Hepatic stellate cell (primary cell): ENCODE measurements at places on chromosomes 11 and 22.
A peak's percentile ranks its signal among the peaks of the same experiment; 100 is the strongest.

DNA sequence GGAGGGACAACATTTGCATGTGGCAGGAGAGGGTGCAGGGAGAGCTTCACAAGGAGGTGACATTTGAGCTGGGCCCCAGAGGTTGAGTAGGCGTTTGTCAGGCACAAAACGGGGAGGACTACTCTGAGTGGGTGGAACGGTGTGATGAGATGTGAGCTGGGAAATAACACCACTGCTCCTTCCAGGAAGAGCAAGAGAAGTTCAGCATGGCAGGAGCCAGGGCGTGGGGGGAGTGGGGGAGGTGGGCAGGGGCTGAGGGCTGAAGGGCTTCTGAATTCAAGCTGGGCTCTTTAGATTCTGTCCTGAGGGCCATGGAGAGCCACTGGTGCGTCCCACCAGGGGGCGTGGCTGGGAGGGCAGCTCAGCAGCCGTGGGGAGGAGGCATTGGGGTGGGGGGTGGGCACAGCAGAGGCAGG is 54.2 kb downstream of the OTOG start:
- DNase-seq = no peak

- no peak for DNase-seq
Measured at GRCh38 chr11:115963156-115963555, 458.9 kb upstream of the CADM1 start.

DNA sequence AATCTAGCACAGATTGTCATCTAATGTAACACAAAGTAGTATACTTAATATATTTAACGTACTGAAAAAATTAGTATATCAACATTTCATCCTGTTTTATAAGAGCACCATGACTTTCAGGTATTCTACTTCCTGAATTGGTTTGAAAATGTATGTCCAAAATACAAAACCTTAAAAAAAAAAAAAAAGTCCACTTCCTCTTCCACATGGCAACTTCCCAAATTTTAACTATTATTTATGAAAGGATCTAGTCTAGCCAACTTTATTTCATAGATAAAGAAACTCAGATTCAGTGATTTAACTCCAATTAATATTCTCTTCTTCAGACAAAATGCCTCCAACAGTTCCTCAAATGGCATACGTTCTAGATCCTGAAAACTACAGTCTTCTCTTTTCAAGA is 44.0 kb downstream of the PIK3C2A start:
- no peak for DNase-seq

DNA sequence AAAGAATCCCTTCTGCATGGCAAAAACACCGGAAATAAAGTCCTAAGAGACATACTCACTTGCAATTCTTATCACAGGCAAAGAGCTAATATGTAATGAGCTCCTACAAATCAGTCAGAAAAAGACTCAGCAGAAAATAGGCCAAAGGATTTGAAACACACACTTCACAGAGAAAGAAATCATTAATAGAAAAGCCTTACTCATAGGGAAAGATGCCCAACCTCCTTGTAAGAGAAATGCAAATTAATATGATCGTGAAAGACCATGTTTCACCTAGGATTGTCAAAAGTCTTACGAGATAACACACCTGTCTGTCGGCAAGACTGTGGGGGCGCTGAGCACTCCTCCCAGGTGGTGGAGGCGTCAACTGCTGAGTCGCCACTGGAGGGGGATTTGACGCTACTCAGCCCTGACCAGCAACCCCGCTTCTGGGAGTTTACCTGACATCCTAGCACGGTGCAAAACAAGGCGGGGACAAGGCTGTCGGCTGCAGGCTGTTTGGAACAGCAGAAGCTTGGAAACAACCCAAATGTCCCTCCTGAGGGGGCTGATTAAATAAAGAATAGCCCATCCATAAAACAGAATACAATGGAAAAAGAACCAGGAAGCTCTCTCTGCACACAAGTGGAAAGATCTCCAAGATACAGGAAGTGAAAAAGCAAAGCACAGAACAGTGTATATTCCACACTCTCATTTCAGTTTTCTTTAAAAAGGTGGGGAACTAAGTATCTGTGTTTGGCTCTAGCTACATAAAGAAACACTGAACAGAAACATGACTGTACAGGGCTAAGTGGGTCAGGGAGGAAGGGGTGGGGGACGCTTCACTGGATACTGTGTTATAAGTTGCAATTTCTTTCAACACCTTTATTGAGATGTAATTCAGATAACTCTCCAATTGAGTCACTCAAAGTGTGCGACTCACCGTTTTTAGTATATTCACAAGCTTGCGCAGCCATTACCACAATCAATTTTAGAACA is 11.5 kb downstream of the CSNK1E start:
- no peak for DNase-seq

DNA sequence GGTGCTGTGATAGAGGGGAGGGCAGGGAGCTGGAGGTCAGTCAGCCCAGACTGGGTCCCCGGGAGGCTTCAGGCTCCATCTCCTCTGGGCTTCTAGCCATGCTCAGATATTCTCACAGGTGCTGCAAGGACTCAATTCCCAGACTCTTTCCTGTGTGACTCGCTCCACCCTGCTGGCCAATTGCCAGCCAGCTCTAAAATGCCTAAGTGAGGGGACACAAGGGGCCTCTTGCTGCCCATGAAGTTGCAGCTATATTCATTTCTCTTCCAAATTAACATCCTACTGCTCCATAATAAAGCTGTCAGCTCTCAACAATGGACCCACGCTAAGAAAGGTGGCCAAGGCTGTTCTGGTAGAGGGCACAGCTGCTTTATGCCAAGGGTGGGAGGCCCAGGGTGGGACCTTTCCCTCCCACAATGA is 101.5 kb downstream of the PLEKHA7 start:
- DNase-seq = no peak

GRCh38 chr22:40070701-40071100 is 75.9 kb downstream of the FAM83F start:
- peak; percentile 34 for DNase-seq

DNA sequence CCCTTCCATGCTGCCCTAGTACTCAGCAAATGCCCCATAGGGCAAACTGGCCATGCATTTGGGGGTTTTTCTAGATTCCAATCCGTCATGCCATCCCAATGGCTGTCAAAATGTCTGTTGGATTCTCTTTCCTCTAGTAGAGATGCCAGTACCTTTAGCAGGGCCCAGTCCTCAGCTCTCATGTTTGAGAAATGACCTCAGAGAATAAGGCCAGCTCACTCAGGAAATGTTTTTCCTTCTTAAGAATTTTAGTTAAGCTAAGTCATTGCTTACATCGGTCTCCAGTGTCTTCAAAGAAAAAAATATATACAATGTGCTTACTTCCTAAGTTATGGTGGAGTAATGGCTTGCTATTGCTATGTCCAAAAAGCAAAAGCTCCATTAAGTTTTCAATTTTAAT is 14.1 kb upstream of the ALKBH3 start:
- DNase-seq = no peak

- DNase-seq = no peak
Measured at GRCh38 chr11:36304351-36304750, 8.3 kb downstream of the PRR5L start.

- DNase-seq = no peak
Measured at GRCh38 chr11:94922321-94923003, 50.9 kb downstream of the CWC15 start.

DNA sequence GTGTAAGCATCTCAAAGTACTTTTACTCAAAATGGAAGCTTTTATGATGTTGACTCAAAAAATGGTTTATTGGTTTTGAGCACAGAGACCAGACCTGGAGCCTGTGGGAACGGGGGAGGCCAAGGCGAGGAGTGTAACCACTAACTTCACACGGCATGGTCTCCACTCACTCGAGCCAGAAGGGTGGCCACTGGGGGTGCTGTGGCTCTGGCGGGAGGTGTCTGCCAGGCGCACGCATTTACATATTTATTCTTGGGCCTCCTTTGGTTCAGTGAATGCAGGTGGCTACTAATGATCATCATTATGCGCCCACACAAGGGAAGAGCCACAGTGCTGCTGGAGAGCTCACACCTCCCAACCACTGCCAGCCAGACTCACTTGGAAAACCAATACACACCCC is 64.6 kb downstream of the FLRT1 start:
- DNase-seq = no peak

GRCh38 chr22:36419177-36419911 is 31.6 kb upstream of the MYH9 start:
- peak; percentile 51 for DNase-seq

GRCh38 chr22:38867471-38868285 is 4.3 kb downstream of the CBX6 start:
- DNase-seq = no peak

DNA sequence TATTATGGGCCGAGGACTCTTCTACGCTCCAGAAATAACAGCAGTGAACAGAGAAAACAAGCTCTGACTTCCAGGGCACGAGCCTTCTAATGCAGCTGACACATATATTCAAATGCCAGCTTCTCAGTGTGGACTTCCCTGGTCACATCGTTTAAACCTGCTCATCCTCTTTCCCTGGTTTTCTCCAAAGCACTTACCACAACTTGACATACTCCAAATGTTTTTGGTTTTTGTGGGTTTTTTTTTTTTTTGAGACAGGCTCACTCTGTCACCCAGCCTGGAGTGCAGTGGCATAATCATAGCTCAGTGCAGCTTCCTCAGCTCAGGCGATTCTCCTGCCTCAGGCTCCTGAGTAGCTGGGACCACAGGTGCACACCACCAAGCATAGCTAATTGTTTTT is 105.5 kb downstream of the MICAL3 start:
- DNase-seq = peak; percentile 79

GRCh38 chr11:22703040-22703439 is 36.6 kb downstream of the GAS2 start:
- DNase-seq = no peak

- no peak for DNase-seq
Measured at GRCh38 chr11:17400048-17400775, 11.8 kb upstream of the KCNJ11 start.

DNA sequence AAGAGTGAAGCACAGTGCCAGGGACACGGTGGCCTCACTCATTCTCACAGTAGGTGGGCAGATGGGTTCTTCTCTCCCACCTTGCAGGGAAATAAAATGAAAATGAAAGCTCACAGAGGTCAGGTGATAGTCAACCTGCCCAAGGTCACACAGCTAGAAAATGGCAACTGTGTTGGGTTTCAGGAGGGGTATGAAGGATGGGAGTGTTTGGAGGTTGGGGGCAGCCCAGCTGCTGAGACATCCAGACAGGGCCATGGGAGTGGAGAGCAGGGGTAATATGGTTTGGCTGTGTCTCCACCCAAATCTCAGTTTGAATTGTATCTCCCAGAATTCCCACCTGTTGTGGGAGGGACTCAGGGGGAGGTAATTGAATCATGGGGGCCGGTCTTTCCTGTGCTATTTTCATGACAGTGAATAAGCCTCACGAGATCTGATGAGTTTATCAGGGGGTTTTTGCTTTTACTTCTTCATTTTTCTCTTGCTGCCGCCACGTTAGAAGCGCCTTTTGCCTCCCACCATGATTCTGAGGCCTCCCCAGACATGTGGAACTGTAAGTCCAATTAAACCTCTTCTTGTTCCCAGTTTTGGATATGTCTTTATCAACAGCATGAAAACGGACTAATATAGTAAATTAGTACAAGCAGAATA is 247.0 kb downstream of the TENM4 start:
- no peak for DNase-seq

DNA sequence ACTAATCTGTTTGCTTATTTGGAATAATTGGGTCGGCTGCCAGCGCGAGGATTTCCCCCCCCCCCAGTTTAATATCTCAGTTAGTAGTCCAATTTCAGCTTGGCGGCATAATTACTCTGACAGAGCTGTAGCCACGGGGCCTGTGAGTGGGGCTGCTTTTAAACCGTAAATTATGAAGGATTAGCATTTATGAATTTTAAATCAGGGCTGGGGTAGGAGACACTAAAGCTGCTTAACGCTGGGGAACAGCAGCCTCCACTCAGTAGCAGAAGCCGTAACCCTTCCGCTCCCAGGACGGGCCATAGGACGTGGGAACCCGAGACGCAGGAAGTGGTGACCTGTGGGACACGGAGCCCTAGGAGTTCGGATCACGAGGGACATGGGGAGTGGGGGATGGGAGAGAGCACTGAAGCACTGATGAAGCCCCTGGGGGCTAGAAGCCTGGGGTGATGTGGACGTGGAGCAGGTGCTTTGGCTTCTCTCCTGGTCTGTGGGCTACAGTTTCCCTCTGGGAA is 66.2 kb upstream of the LMO1 start:
- no peak for DNase-seq

DNA sequence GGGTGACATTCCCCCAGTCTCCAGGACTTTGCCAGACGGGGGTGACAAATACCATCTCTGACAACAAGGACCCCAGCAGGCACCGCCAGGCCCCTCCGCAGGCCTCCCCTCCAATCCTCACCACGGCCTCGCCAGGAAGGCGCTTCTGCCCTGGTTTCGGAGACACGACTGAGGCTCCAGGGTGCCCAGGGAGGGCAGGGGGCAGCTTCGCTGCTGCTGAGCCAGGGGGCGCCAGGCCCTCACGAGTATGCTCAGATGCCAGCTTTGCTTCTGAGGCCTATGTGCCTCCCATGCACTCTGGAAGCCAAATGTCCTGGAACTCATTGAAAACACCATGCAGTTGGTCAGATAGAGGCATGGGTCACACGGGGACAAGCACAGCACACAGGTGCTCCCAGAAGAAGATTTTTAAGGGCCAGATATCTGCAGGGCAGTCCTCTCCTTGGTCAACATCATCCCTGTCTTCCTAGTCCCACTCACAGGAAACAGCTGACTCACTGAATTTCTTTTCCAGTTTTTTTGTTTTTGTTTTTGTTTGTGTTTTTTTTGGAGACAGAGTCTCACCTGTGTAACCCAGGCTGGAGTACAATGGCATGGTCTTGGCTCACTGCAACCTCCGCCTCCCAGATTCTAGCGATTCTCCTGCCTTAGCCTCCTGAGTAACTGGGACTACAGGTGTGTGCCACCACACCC is 19.9 kb downstream of the BID start:
- DNase-seq = no peak

- DNase-seq = no peak
Measured at GRCh38 chr11:65590240-65590738, 5.3 kb downstream of the KCNK7 start.
